Activated naive CD8-positive, alpha-beta T cell treated with anti-CD3 and anti-CD28 coated beads for 36 hours (primary cell): ENCODE measurements at places on chromosomes 1 and 21. TPM values are rescaled to one million over a fixed set of nuclear protein-coding genes. Genes with fewer than 3 reads are reported as not detected.

GRCh38 chr1:7468248-7468647 lies 302.8 kb upstream of the VAMP3 start:
- H3K4me3 ChIP-seq, result no peak overlapping the region
- DNase-seq, result no peak
- peaks cover 6% of the 10 kb centered on the region for H3K27me3 ChIP-seq
- H3K36me3 ChIP-seq, result no peaks in the 10 kb centered on the region
- H3K27ac ChIP-seq, result no peak overlapping the region
- H3K4me1 ChIP-seq, result no peaks in the 10 kb centered on the region

DNA sequence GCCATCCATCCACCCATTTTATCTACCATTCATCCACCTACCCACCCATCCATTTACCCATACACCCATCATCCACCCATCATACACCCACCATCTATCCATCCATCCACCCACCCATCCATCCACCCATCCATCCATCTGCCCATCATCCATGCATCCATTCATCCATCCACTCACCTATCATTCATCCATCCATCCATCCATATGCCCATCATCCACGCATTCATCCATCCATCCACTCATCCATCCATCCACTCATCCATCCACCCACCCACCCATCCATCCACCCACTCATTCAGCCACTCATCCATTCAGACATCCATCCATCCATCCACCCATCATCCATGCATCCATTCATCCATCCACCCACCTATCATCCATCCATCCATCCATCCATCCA lies 31.9 kb upstream of the UTS2 start:
- H3K27me3 ChIP-seq, result peaks cover 32% of the 10 kb centered on the region
- no peaks in the 10 kb centered on the region for H3K36me3 ChIP-seq
- H3K4me3 ChIP-seq, result no peak overlapping the region
- peaks cover 1% of the 10 kb centered on the region for H3K4me1 ChIP-seq

GRCh38 chr1:4880626-4881025 lies 226.2 kb downstream of the AJAP1 start:
- no peak overlapping the region for H3K27ac ChIP-seq
- no peak overlapping the region for H3K4me3 ChIP-seq
- peaks cover 32% of the 10 kb centered on the region for H3K27me3 ChIP-seq
- DNase-seq, result no peak
- H3K36me3 ChIP-seq, result no peaks in the 10 kb centered on the region

GRCh38 chr1:8104278-8105236 lies 78.4 kb upstream of the ERRFI1 start:
- no peak overlapping the region for H3K4me3 ChIP-seq
- no peak for DNase-seq
- no peaks in the 10 kb centered on the region for H3K27me3 ChIP-seq
- no peak overlapping the region for H3K27ac ChIP-seq

The APCS gene
- not detected for total RNA-seq

The TCHH gene
- total RNA-seq, result 0.12 TPM

The TEX50 gene
- total RNA-seq, result not detected
